NAMALWA (cell line): ENCODE measurements at places on chromosomes 7 and 10.

DNA sequence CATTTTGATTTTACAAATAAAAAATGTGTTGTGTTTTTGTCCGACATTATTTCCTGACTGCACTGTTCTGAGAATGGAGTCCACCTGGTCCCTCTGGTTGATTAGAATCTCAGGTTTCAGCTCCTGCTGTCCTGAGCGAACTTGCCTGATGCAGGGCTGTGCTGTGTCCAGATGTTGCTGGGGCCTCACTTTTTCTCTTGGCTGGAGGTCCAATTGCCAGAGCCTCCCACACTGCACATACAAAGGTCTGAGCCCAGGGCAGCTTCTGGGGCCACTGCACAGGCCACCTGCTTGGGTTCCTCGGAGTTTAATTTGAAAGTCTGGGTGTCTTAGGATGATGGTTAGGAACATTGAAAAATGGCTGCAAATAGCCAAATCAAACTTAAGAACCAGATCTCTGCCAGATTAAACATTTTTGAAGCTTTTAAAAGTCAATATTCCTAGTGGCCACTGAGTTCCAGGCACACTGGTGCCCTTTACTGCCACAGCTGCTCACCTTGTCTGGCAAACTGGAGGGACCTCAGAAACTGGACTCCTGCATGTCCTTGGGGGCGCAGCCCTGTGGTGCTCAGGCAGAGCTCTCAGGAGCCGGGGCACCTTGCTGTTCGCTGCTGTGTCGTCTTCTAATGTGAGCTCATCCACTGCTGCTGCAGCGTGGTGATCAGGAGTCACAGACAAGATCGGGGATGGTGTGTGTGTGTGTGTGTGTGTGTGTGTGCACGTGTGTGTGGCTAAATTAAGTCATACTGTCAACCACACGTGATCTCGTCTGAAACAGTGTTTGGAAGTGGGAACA lies 75.0 kb downstream of the WDR37 start:
- no peak for DNase-seq

- no peak for DNase-seq
Measured at GRCh38 chr7:51376420-51377092, 59.9 kb upstream of the COBL start.

DNA sequence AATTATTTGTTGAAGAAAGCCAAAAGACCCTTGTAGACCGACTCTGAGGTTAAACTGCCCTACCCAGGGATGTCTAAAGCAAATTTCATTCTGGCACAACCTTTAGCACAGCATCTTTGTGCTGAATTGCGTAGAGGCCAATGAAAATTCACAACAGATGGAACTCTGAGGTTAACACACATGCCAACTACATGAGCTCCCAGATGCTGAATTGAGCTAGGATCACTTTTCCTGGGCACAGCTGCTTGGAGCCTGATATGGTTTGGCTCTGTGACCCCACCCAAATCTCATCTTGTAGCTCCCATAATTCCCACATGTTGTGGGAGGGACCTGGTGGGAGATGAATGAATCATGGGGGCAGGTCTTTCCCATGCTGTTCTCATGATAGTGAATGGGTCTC lies 158.0 kb upstream of the PTN start:
- DNase-seq = no peak

DNA sequence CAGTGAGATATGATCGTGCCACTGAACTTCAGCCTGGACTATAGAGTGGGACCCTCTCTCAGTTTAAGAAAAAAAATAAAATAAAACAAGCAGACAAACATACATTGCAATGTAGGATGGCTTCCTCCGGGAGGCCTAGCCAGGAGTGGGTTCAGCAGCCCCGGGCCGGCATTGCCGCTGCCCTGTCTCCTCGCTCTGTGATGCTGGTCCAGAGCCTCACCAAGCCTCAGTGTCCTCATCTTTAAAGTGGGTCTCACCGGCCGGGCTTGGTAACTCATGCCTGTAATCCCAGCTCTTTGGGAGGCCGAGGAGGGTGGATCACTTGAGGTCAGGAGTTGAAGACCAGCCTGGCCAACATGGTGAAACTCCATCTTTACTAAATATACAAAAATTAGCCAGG lies 71.6 kb downstream of the PTPRE start:
- DNase-seq = no peak

GRCh38 chr10:95277201-95277570 lies 13.6 kb downstream of the PDLIM1 start:
- no peak for DNase-seq

DNA sequence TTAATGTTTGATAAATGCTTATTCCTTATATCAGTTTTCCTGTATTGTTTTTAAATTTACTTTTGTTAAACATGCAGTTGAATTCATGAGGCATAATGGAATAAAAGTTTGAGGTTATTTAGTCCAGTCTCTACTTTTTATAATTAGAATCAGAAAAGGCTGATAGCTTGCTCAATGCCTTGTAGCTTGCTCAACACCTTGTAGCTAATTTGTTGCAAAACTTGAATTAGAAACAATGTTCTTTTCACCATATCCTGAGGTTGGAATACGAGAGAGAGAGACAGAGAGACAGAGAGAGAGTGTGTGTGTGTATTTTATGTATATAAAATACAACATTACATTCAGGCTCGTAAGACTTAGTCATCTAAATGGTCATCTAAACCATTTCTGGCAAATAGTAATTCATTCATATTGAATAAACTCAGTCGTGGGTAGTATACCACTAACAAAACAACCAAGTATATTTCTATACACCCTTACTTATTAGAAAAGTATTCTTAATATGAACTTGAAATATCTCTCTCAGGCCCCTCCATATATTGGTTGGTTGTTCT lies 243.5 kb downstream of the ADK start:
- no peak for DNase-seq

DNA sequence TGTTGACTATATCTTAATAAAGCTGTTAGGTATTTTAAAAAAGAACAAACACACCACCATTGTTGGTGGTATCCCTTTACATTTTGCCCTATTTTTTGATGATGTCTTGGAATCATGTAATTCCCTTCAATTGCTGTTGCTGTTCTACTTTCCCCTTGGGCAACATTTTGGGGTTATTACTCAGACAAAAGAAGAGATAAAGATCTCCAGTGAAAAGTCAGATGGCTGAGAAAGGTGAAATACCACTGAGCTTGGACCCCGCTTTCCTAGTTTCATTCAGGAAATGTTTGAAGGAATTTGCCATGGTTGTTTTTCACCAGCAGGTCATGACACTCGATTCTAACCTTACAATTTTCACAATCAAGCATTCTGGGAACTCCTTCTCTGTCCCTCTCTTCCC lies 84.6 kb downstream of the MACC1 start:
- no peak for DNase-seq

DNA sequence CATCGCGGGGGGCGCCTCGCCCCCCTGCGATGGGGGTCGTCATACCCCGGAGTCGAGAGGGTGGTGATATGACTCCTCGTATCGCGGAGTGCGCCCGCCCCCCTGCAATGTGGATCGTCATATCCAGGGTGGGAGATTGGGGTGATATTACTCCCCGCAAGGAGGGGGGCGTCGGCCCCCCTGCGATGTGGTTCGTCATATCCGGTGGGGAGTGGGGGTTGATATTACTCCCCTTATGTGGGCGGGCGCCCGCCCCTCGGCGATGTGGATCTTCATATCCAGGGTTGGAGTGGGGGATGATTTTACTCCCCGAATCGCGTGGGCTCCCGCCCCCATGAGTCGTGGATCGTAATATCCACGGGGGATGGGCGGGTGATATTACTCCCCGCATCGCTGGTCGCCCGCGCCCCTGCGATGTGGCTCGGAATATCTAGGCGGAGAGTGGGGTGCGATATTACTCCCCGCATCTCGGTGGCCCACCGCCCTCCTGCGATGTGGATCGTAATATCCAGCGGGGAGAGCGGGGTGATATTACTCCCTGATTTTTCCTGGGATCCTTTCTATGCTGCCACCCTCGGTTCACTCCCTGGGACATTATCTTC lies 36.9 kb downstream of the MEIG1 start:
- no peak for DNase-seq

DNA sequence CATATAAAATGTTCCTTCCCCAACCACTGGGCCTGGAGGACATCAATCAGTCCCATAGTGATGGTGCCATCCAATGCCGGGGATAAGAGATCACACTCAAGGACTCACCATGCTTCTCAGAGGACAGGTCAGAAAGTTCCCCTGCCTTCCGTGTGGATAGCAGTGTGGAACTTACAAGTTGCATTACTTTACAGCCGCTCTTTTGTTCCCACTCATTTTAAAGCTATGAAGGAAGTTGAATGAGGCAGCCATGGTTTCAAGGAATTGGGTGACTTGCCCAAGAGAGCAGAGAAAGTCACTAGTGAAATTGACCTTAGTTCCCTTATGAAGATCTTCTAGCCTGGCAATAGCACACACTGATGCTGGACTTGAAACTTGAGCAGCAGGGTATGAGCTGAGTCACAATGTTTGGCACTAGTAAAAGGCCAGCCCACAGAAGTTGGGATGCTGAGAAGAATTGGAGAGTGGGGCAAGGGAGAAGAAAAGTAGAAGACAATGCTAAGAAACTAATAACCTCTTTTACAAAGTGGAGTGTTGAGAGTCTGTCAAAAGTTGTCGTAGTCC lies 78.7 kb downstream of the CXCL12 start:
- DNase-seq = no peak

- no peak for DNase-seq
Measured at GRCh38 chr10:5424751-5425150, 12.4 kb downstream of the NET1 start.

GRCh38 chr7:102403563-102403962 lies 7.4 kb downstream of the PRKRIP1 start:
- no peak for DNase-seq

- DNase-seq = no peak
Measured at GRCh38 chr10:82847242-82847641, 972.2 kb downstream of the NRG3 start.

DNA sequence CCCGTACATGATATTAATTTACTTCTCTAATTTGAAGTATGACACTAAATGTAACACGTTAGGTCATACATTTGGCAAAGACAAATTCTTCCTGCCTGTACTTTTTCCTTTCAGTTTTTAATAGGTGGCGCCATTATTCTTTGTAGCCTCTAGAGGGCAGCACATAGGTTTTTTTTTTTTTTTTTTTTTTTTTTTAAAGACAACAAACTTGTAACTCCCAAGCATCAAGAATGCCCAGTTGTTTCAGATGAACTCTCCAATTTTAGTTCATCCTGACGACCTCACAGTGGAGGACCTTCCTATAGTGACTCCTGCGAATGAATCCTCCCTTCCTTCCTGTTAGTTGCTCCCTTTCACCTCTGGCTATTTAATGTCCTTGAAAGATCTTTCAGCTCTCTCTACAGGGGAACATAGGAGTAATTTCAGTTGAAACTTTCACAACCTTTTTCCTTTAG lies 139.3 kb upstream of the HDAC9 start:
- peak; percentile 75 for DNase-seq

- no peak for DNase-seq
Measured at GRCh38 chr10:118362103-118362502, 20.0 kb upstream of the FAM204A start.

DNA sequence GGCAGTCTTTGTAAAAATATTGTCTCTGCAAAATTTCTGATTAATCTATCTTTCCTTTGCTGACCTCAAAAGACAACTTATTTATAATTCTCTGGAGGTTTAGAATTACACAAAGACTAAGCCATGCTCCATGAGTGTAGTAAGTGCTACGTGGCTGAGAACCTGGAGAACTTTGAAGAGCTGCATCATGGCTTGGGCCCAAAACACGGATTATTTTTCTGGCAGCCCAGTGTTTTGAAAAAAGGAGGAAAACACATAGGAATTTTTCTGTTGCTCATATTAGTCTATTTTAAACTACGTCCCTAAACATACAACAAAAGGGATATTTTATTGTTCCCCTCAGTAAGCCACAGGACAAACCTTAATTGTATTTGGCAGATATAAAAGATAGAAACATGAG lies 360.7 kb upstream of the MYO3A start:
- no peak for DNase-seq

- peak; percentile 65 for DNase-seq
Measured at GRCh38 chr7:27210441-27211083, 10.7 kb upstream of the HOXA13 start.

GRCh38 chr7:24755541-24756407 lies 1.5 kb downstream of the GSDME start:
- no peak for DNase-seq

DNA sequence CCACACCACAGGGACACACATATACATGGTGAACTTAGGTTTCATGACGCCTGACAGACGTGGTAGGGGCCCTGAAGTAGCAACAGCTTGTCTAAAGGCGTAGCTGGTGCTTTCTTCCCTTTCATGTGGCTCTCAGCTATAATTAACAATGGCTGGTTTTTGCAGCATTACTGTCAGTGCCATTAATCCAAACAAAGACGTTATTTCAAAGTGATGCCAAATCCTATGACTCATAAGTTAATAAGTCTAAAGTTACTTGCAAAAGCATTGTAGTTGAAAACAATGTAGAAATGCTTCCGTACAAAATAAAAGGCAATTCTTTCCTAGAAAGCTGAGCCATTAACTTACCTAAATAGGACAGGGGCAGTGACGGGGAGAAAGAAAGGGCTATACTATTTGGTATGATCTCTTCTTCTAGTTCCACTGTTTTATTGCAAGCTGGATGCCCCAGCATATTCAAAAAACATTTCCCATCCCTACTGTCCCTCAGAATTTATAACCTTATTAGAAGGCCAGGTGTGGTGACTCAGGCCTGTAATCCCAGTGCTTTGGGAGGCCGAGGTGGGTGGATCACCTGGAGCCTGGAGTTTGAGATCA lies 105.4 kb downstream of the ODAD2 start:
- no peak for DNase-seq

- DNase-seq = no peak
Measured at GRCh38 chr7:70434376-70434775, 697.6 kb upstream of the GALNT17 start.

GRCh38 chr7:44149571-44150465 lies 8.7 kb upstream of the MYL7 start:
- DNase-seq = no peak

- peak; percentile 23 for DNase-seq
Measured at GRCh38 chr7:81408728-81409127, 361.1 kb downstream of the HGF start.

DNA sequence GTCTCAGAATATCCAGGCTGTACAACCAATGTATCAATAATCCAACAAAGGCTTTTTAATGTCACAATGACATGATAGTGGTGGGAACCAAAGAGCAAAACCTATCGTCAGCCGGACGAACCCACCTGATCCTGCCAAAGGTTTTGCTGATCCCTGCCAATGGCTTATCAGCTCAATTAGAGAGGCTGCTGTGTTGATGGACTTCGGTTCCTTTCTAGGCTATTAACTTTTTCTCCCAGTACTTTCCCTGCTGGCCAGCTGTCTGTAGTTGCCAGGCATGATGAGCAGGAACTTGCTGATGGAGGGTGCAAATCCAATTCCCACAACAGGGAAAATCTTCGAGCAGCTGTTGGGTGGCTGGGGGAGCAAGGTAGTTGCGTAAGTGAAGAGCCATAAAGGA lies 2.4 kb downstream of the LMOD2 start:
- no peak for DNase-seq

- peak; percentile 35 for DNase-seq
Measured at GRCh38 chr10:110278562-110279406, 25.9 kb downstream of the SMNDC1 start.

GRCh38 chr10:89440226-89441009 lies 26.1 kb downstream of the IFIT5 start:
- no peak for DNase-seq
